ENCODE measurements at places on chromosomes 5 and 9.

DNA sequence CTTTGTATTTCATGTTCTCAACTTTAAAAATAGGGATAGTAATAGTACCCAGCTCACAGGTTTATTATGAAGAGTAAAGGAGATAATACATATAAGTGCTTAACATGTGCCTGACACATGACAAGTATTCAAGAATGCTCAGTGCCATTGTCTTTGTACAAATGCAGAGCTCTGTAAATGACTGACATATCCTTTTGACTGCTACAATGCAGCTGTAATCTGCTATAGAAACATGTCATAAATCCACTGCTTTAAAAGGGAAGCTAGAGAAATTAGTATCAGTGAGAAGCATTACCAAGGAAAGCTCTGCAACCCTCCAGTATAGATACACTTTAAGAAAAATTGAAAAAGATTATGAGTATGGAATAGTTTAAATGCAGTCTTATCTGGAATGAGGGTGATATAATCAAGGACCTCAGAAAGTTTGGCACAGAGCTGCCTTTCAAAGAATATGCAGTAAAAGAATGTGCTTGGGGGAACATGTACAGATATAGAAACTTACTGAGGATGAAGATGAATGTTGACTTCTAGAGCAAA lies 17.9 kb downstream of the ERAP1 start:
- DNase-seq, result no peak

GRCh38 chr9:136204838-136205706 lies at the start of gene LHX3:
TSS of gene LHX3 (minus strand) at chr9:136205128. CDS start at chr9:136205012, 116 bp downstream.
- DNase-seq, result no peak

GRCh38 chr5:83475391-83475863 lies 3.9 kb downstream of the VCAN start:
- no peak for DNase-seq

- DNase-seq, result no peak
Observed at GRCh38 chr5:76427206-76428140, 24.4 kb downstream of the IQGAP2 start.

GRCh38 chr5:143045062-143045461 lies 274.9 kb downstream of the ARHGAP26 start:
- DNase-seq, result no peak

DNA sequence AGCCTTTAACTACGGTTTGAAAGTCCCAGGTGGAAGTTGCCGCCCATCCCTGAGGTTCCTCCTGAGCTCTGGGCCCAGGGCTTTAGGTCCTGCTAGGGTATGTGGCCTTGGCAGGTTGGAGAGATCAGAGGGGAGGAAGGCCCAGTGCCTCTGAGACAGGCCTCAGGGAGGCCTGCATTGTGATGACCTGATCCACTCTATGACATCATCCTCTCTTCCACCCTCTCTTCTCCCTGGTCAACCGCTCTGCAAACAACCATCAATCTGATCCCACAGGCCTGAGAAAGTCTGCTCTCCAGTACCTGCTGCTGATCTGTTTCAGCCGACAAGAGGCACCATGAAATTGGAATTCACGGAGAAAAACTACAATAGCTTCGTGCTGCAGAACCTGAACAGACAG lies at the start of gene CCIN:
TSS of gene CCIN (plus strand) at position 223 of the 400 bp plus-strand sequence. CDS start at position 338, 115 bp downstream.
- no peak for DNase-seq

- DNase-seq, result peak; percentile 78
Observed at GRCh38 chr5:178114325-178115135, 1.2 kb downstream of the N4BP3 start.

GRCh38 chr9:21906881-21907280 lies 87.3 kb downstream of the CDKN2A start:
- DNase-seq, result no peak

DNA sequence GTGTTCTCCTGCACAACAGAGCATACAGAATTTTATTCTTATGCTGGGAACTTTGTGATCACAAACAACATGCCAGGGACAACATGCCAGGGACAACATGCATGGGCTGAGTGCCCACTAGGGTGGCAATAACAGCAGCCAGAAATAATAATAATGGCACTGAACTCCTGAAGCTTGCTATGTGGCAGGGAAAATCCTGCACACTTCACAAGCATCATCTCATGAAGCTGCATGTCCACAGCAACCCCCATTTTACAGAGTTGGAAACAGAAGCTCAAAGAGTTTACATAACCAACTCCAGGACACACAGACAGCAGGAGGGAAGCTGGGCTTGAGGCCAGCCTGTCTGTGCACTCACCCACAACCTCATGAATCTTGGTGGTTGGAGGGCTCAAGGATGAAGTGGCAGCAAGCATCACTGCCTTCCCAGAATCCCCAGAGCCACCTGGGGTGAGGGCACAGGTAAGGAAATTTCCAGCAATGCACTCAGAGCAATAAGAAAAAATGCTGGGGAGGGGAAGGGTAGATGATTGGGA lies 111.4 kb downstream of the GABBR2 start:
- no peak for DNase-seq

DNA sequence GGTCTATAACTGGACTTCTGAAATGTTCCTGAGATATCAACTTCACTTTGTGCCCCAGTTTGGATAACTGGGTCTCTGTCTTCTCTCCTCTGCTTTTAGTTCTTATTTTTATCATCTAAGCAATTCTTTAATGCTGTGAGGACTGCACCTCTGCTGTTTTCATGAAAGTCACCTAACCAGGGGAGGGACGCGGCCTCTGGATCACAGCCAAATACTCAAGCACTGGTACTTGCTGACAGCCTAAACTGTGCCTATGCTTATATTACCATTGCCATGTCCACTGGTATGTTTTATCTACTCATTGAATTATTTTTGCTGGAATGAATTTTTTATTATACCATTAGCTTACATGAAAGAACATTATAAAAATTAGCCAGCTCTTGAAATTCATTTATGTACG lies 674.0 kb downstream of the DMRTA1 start:
- DNase-seq, result no peak

GRCh38 chr9:79817438-79818004 lies 245.8 kb downstream of the TLE4 start:
- no peak for DNase-seq

- DNase-seq, result no peak
Observed at GRCh38 chr9:36169708-36170107, 520 bp downstream of the CCIN start.

GRCh38 chr5:143893638-143894037 lies 81.7 kb downstream of the HMHB1 start:
- DNase-seq, result no peak

- no peak for DNase-seq
Observed at GRCh38 chr5:150438873-150439546, 10.5 kb downstream of the RPS14 start.

DNA sequence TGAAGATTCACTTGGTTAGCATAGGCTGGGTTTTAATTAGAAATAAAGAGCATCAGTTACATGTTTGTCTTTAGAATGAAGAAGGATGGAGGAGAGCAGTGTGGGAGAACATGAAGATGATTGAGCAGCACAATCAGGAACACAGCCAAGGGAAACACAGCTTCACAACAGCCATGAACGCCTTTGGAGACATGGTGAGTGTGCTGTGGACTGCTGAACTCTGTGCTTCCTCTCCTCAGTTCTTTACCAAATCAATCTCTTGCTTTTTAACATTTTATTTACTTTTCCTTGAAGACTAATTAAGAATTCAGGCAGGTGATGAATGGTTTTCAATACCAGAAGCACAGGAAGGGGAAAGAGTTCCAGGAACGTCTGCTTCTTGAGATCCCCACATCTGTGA lies 38.2 kb upstream of the SPATA31E1 start:
- no peak for DNase-seq

DNA sequence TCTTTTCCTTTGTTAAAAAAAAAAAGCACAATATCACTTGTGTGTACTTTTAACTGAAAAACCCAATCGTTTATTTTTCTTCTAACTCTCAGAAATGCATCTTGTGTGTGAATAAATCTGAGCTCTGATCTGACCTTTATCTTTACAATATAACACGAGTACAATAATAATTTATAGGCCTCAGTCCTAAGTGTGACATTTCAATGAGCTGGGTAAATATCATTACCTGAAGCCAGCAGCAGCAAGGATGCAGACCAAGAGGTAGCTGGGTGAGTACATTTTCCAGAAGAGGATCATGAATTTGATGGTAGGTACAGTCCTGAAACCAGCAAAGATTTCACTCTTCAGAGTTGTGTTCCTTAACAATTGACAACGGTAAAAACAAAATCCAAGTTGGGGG lies 264.0 kb upstream of the KIF2A start:
- no peak for DNase-seq

DNA sequence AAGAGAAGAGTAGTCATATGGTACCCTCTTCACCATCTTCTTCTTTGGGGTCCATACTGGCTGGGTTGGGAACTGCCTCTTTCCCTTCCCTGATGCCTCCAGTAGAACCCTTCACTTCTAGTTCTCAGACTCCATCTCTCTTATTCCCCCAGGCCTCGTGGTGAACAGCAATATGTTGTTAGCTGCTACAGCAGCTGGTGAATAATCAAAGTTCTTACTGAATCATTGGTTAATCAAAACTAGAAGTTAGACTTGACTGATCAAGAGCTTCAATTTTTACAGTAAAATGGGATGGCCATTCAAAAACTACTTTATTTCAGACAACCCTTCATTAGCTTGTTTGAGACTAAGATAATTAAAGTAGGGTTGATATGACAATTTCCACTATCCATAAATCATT lies 190.9 kb upstream of the GNA14 start:
- DNase-seq, result no peak

DNA sequence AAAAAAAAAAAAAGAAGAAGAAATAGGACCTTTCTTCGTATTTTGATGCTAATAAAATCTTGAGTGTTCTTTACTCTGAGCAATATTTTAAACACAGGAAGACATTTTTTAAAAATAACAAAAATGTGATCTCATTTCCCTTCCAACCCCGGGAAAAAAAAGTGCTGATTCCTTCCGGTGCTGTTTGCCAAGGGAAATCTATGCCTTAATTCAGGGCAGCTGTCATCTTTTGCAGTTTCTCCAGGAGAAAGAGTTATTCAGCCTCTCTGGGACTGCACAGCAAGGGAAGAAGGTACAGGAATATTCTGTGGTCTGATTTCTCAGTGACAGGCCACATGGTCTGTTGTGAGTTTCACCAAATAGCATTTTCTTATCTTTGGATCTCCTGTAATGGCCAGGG lies 291.9 kb upstream of the IRX1 start:
- DNase-seq, result no peak

DNA sequence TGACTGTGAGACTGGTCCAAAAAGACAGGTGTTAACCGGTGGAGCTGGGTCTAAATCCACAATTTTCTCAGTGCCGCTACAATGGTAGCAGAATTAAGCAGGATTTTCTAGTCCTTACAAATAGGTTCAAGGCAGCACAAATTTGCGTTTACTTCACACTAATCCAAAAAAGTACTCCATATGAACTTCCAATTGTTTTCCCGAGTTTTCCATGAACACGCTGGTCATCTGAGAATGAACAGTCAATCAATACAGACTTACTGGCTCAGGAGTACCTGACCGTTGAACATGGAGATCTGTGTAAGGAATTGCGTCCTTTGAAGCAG lies 709 bp downstream of the SLC35D2 start:
- no peak for DNase-seq

- no peak for DNase-seq
Observed at GRCh38 chr5:131661933-131662332, 26.9 kb upstream of the RAPGEF6 start.

GRCh38 chr9:38298503-38298902 lies 94.0 kb upstream of the ALDH1B1 start:
- DNase-seq, result no peak

DNA sequence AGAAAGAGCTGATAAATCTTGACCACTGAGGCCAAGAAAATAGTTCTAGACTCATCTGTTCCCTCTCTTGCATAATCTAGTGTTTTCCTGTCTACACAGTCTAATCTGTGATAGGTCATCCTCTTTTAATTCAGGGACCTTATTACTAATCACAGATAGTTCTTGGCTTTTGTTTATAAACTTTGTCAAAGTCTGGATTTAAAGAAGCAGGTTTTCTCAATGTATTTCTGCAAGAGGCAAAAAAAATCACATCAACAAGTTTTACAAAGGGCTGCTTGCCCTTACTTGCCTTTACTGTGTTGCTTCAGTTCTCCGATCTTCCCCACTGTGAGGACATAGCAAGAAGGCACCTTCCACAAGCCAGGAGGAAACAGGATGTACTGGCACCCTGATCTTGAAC lies 43.9 kb upstream of the MTAP start:
- no peak for DNase-seq
